ENCODE measurements at places on chromosomes 4 and X. TPM values are rescaled to one million over a fixed set of nuclear protein-coding genes. Genes with fewer than 3 reads are reported as not detected.

The ASB9 gene
- total RNA-seq: 0.18 TPM

The STARD8 gene
- 0.24 TPM for total RNA-seq

DNA sequence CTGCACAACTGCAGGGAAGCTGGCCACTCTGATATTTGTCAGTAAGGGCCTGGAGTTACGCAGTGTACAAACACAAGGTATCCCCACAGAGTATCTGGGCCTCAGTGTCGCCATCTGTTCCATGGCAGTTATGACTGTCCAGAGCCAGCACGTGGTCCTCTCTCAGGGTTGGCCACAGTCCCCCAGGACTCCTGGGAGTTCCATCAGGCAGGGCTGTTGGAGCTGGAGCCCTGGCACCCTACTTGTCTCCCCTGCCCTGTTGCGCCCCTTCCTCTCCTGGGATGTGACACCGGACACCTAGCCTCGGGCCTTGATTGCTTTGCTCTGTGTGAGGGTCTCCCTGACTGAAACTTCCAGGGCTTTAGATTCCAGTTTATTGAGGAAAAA lies 8.4 kb downstream of the HTRA3 start:
- no peak for DNase-seq
- H3K27me3 ChIP-seq: no peaks in the 10 kb centered on the region
- no peaks in the 10 kb centered on the region for H3K4me1 ChIP-seq
- no peaks in the 10 kb centered on the region for H3K36me3 ChIP-seq
- no peak overlapping the region for H3K4me3 ChIP-seq

DNA sequence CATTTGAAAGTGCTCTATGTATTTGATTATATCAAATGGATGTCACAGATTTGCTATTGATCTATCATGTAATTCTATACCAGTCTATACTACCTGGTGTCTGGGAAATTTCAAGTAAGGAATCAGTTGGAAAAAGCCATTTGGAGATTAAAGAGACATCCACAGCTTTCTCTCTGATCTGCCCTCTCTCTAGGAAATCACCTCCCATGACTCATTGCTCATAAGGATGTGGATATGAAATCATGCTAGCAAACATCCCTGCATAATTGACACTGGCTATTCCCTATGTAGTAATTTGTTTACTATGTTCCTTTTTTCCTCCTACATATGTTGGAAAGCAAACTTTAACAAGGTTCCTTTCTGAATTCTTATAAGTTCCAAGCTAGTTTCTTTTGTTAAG lies 94.3 kb downstream of the TEX13A start:
- H3K27me3 ChIP-seq: no peaks in the 10 kb centered on the region
- H3K4me1 ChIP-seq: no peaks in the 10 kb centered on the region
- no peak for DNase-seq

DNA sequence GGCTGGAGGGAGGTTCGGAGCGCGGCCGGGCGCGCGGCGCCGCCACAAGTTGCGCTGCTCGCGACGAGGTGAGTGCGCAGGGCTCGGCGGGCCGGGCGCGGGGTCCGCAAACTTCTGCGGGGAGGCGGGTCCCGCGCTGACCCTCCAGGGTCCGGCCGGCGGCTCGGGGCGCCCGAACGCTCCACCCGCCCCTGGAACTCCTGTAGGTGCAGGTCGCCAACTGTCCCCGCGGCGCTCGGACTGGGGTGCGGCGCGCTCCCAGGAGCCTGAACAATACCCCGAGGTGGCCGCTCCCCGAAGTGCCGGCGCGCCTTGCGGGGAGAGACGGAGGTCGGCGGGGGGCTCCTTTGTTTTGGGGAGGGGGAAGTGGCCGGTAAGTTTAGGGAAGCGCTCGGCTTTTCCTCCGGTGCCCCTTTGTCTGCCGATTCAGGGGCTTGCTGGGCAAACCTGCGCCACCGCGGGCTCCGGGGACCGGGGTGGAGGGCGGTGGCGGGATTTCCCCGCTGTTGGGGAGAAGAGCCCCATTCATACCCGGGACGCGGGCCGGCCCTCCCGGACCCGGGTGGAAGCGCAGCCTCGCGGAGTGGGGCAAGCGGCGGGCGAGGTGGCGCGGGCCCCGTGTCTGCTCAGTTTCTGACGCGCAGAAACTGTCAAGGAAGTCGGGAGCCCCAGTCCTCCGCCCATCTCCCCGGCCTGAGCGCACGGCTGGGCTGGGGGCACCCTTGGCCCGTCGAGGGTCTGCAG lies 694 bp downstream of the TBL1X start:
- H3K27me3 ChIP-seq: no peaks in the 10 kb centered on the region
- peaks cover 28% of the 10 kb centered on the region for H3K4me1 ChIP-seq
- peak overlapping the region; percentile 51 for H3K27ac ChIP-seq
- no peaks in the 10 kb centered on the region for H3K36me3 ChIP-seq

The KIT gene
- 0.39 TPM for total RNA-seq

The IKBKG gene
- 33.9 TPM for total RNA-seq

GRCh38 chr4:153023692-153024394 lies 87.7 kb downstream of the FHDC1 start:
- no peaks in the 10 kb centered on the region for H3K27me3 ChIP-seq
- no peaks in the 10 kb centered on the region for H3K36me3 ChIP-seq
- DNase-seq: no peak
- H3K4me3 ChIP-seq: no peak overlapping the region
- no peaks in the 10 kb centered on the region for H3K4me1 ChIP-seq

- no peaks in the 10 kb centered on the region for H3K36me3 ChIP-seq
- no peak overlapping the region for H3K27ac ChIP-seq
- no peaks in the 10 kb centered on the region for H3K4me1 ChIP-seq
- no peaks in the 10 kb centered on the region for H3K27me3 ChIP-seq
These were observed 5.1 kb upstream of the GABRQ start for GRCh38 chrX:152632445-152633097.
